ENCODE measurements at places on chromosomes 1 and 21.

- DNase-seq = no peak
Observed at GRCh38 chr21:36761685-36762084, 62.8 kb downstream of the SIM2 start.

GRCh38 chr1:12426030-12426429 lies 192.0 kb downstream of the DHRS3 start:
- DNase-seq = no peak

DNA sequence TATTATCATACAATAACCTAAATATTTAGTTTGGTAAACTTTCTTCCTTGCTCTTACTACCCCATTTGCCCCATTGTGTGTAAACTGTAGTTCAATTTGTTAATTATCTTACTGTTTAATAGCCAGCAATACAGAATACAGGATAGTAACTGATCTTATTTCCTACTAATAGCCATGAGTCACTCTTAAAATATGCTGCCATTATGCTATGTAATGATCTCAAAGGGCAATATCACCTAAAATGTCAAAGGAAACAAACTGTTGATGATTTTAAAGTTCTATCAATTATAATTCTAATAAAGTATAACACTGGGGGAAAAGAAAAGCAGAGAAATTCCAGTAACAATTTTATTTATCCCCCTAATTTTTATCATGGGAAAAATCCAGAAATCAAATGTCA lies 4.3 kb downstream of the SLC30A1 start:
- DNase-seq = no peak

- DNase-seq = no peak
Observed at GRCh38 chr1:12368646-12369045, 138.8 kb downstream of the VPS13D start.

- DNase-seq = no peak
Observed at GRCh38 chr1:58939666-58940370, 156.0 kb upstream of the JUN start.

GRCh38 chr1:199759268-199759730 lies 268.2 kb upstream of the NR5A2 start:
- no peak for DNase-seq

- no peak for DNase-seq
Observed at GRCh38 chr1:233750139-233750538, 136.2 kb downstream of the KCNK1 start.

GRCh38 chr1:233972563-233972950 lies 68.1 kb downstream of the SLC35F3 start:
- DNase-seq = no peak

- DNase-seq = no peak
Observed at GRCh38 chr1:203478986-203479385, 3.4 kb downstream of the PRELP start.

DNA sequence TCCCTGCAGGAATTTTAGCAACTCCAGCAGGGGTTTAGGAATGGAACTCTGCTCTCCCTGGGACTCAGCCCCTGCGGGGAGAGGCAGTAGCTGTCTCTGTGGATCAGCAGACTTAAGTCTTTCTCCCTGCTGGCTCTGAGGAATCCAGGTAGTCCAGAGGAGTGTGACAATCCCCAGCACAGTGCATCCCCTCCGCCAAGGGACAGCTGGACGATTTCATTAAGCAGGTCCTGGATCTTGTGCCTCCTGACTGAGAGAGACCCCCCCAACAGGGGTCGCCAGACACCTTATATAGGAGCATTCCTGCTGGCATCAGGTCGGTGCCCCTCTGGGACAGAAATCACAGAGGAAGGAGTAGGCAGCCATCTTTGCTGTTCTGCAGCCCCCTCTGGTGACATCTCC lies 30.6 kb downstream of the AKT3 start:
- DNase-seq = no peak

DNA sequence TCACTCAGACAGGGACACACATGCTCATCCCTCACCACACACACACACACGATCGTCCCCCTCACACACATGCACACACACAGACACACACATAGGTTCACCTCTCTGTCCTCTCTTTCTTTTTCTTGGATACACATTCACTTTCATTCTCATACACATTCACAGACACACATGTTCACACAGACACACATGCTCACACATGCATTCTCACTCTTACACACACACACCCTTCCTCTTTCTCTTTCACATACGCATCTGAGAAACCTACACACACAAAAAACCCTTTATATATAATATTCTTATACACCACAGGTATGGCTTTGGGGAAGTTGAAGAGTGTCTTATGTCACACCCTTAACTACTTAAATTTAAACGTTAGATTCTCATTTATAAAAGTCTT lies 248.6 kb upstream of the RUNX1 start:
- DNase-seq = no peak

DNA sequence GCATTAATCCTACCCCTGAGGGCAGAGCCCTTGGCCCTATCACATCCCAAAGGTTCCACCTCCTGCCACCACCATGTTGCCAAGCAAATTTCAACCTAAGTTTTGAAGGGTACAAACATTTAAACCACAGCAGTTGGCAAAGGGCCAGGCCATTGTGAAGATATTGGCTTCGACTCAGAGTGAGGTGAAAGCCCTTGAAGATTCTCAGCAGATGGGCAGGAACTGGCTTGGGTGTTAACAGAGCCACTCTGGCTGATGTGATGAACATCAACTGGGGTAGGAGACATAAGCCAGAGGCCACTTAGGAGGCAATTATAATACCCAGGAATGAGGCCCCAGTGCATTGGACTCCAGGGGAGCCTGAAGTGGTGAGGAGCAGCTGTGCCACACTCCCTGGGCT lies 207.7 kb upstream of the KAZN start:
- no peak for DNase-seq

DNA sequence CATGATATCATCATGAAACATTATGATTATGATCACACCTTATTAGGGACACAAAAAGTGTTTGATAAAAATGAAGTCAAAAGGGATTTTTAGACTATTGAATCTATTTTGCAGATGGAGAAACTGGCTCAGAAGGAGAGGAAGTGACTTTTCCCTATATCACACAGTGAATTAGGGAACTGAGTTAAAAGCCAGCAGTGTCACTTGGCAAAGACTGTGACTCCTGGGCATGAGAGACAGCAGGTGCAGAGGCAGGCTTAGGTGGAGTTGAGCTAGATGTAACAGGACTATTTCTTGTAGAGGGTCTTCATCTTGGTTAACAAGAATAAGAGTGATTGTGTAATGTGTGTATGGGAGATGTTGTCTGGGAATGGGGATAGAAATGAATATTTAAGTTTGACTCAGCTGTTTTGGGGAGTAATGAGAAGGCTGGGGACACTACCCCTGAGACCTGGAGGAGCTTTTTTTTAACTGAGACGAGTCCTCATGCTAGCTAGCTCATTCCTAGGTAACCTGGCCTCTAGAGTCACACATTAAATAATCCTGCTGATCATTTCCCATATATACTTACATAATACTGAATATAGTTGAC lies 1.0 kb upstream of the CD84 start:
- DNase-seq = no peak

Measured in right lobe of liver (tissue), 6 donors.